Stimulated activated CD8-positive, alpha-beta memory T cell treated with anti-CD3 and anti-CD28 coated beads, Interleukin-15, amount 100 ng/mL, for 48 hours (primary cell): ENCODE measurements at places on chromosomes 7 and 10.

DNA sequence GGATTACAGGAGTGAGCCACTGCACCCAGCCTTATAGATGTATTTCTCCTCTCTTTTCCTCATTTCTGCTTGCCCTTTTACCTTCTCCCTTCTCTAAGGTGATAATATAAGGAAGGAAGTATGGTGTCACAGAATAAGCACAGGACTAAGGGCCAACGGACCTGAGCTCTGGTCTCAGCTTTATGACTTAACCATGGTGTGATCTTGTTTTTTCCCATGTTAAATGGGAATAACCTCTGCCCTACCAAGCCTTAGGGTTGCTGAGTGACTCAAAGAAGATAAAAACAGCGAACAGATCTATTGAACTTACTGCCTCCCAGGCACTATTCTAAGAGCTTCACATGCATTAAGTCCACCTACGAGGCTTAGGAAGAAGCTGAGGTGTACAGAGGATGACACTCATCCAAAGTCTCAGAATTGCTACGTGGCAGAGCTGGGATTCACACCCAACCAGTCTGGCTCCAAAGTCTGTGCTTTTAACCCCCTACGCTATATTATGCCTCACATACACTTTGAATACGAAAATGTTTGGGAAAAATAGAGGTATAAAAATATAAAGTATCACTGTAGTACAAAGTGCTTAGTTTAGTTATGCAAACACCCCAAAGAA, 5.6 kb downstream of the UROS start:
- DNase-seq: no peak

DNA sequence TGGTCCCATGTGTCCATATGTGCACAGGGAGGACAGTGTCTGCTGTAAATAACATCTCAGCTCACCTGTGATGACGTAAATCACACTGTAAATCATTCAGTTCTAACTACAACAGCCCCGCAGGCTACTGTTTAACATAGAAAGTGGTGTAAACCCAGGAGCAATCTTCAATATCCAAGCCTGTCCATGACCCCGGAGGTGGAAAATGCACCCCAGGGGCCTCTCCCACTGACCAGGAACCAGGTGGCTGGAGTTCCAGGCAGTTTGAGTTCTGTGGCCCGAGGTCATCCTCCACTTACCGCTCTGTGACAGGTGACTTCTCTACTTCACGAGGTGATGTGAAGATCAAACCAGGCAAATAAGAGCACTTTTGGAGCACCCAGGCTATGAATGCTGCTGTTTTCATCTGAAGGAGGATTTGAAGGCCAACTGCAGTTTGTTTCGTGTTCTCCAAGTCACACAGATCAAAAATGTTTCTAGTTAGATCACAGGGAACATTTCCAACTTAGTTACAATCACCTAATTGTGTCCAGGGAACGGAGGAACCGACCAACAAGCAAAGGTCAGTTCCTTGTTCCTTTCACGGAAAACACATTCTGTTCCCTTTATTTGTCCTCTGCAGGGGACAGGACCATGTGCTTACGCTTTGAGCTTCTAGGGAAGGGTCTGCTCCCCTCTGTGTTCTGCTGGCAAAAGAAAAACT, 131.8 kb downstream of the WDR37 start:
- no peak for DNase-seq

DNA sequence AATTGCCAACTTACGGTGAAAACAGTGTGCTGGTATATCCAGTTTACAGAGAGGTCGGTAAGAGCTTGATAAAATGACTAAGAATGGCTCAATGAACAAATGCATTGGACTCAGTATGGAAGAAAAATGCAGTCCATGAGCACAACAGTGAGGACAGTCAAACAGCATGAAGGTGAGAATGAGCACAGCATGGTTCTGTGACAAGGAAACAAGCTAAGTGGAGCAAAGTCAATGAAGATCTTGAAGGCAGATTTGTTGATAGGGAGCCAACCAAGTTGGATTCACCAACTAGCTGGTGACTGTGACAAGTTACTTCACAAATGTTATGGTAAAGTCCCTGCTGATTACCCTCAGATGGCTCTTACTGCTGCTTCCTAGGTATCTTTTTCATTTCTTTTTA, 75.9 kb downstream of the SHOC2 start:
- no peak for DNase-seq

GRCh38 chr7:154953006-154953684, 49.8 kb downstream of the PAXIP1 start:
- DNase-seq: no peak

GRCh38 chr7:42468471-42468870, 231.5 kb upstream of the GLI3 start:
- DNase-seq: no peak

DNA sequence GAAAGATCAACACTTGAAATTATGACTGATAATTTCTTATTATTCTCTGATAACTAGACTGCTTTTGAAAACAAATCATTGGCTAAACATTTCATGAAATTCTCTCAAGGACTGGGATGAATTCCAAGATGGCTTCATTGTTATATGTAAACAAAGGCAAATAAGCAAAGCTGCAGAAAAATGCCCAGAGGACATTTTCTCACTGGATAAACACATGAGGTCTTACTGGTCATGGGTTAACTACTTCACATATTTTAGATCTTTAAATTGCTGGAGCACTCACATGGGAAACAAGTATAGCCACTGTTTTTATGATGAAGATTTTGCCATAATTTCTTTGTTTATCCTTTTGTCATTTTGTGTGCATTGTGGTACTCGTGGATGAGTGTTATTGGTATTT, 239.1 kb downstream of the PHF14 start:
- DNase-seq: no peak

- DNase-seq: no peak
Measured at GRCh38 chr10:44628921-44629320, 244.0 kb upstream of the CXCL12 start.

DNA sequence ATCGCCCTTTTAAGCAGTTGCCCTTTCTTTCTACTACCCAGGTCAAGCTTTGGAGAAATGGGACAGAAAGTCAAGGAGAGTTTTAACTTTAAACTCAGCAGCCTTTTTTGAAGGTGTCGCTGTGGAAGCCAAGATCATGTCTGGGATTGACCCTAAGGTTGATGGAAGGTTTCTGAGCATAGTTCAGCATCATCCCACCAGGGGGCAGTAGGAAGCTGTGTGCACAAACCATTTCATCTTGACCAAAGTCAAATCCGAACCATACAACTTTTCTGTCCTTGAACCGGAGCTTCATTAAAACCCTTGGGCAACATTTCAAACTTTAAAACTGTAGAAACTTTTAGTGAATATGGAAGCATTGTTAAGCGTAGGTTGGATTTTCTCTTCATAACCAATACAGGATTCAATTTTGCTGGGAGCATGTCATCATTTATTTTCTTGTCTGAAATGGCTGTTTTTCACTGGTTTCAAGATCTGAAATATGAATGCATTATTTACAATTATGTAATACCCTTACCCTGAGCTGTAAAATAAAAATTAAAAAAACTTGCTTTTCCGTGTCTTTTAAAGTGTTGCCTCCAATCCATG, 214.4 kb upstream of the KIAA1217 start:
- DNase-seq: peak; percentile 11

DNA sequence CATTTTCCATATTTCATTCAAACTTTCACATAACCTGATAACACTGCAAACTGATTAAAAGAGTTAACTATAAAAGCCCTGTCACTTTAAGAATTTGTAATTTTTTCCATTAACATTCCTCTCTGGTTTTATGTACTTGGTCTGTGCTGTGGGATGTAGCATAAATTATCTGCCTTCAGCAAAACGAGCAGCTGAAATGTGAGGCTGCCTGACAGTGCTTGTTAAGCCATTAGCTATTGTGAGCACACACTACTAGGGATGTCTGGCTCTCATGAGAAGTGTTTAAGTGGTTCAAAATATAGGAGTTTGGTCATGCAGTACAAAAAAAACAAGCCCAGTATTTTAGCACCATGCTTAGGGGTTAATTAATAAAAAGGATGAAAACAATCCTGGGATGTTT, 63.0 kb downstream of the HOXA1 start:
- DNase-seq: no peak

- DNase-seq: no peak
Measured at GRCh38 chr7:95684037-95684436, 87.7 kb upstream of the PDK4 start.
